ENCODE measurements at places on chromosomes 3 and 15. TPM values are rescaled to one million over a fixed set of nuclear protein-coding genes. Genes with fewer than 3 reads are reported as not detected.

The TM4SF18 gene
- polyA plus RNA-seq, result 0.29 TPM

The DPPA2 gene
- polyA plus RNA-seq, result not detected

The LRRC34 gene
- 1.6 TPM for polyA plus RNA-seq

GRCh38 chr15:33859992-33860545 lies 108.2 kb upstream of the CHRM5 start:
- no peak for DNase-seq

Data from BJ (cell line).